Neural crest cell (in vitro differentiated cells): ENCODE measurements at places on chromosomes 3 and 15. TPM values are rescaled to one million over a fixed set of nuclear protein-coding genes. Genes with fewer than 3 reads are reported as not detected.

- DNase-seq = no peak
These were observed 67.2 kb downstream of the SCN5A start for GRCh38 chr3:38582316-38582715.

DNA sequence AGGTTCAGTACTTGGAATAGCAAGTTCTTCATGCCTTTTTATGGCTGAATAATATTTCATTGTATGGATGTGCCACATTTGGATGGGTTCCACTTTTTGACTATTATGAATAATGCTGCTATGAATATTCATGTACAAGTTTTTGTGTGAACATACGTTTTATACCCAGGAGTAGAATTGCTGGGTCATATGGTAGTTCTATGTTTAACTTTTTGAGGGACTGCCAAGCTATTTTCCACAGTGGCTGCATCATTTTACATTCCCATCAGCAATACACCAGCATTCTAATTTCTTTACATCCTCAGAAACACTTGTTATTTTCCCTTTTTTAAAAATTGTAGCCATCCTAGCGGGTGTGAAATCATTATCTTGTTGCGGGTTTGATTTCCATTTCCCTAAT is 76.0 kb upstream of the PRR20G start:
- no peak for DNase-seq

DNA sequence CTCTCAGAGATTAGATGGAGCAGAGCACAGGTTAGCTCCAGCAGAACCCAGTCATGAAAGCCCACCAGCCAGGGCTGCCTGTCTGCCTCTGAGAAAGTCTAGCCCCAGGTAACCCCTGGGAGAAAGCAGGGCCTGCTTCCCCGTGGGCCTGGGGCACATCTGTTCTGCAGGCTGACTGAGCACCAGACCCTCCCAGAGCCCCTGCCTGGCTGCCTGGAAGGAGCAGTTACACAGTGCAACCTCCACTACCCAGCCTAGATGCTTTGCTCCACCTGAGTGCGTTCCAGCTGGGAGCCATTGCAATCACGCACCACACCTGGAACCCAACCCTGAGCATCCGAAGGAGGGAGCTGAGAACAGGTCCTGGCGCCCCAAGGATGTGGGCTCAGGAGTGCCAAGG is 24.7 kb upstream of the OR5K4 start:
- no peak for DNase-seq

- DNase-seq = no peak
These were observed 53.3 kb upstream of the TLE3 start for GRCh38 chr15:70151003-70151402.

- no peak for DNase-seq
These were observed 16.5 kb upstream of the CYP11A1 start for GRCh38 chr15:74383695-74384565.

DNA sequence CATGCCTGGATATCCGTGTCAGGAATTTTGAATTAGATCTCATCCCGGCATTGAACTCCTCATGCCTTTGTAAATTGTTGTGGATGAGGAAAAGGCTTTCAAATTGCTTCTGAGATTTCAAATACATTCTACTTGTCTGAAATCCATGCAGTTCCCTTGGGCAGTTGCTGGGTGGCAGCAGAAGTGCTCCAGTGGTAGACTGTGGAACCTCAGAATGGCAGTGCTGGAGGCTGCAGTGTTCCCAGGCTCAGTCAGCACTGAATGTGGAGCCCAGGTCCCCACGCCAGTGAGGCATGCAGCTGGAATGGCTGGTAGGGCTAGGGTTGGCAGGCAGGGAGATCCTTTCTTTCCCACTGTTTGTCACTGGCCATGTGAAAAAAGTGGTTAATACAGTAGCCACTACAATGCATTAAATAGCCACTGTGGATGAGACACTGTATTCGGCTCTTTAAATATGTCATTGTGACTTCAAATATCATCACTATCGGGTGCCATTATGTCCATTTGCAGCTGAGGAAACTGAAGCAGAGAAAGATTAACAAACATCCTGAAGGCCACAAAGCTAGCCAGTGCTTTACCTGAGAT is 98.6 kb downstream of the TPRG1 start:
- DNase-seq = peak; percentile 4

GRCh38 chr3:178982137-178982536 is 89.5 kb downstream of the ZMAT3 start:
- no peak for DNase-seq

DNA sequence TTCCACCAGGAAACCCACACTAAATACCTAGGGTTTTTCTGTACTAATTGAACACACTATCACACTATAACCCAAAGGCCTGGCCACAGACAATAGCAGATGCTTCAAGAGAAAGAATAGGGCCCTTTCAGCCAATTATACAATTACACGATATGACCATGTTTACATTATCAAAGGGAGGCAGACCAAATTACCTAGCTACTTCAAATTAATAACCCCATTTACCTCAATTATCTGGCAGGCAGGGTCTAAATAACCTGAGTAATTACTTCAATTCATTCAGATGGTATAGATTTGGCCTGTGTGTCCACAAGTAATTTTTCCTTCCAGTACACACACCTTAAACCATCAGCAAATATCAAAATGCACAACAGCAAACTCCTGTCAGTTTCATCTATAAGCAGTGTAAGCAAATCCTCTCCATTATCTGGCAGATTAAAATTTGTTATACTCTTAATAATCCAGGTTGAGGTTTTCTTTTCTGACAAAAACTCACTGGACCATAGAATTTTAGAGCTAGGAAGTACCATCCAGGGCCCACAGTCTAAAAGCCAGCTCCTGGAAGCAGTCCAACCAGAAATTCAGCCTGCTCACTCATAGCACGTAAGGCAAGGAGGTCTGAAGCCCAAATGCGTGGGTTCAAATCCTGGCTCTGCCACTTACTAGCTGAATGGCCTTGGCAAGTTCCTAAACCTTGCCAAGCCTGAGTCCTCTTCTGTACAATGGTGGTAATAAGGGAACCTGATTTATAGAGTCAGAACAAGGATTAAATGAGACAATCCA is 51.8 kb downstream of the RFTN1 start:
- no peak for DNase-seq

DNA sequence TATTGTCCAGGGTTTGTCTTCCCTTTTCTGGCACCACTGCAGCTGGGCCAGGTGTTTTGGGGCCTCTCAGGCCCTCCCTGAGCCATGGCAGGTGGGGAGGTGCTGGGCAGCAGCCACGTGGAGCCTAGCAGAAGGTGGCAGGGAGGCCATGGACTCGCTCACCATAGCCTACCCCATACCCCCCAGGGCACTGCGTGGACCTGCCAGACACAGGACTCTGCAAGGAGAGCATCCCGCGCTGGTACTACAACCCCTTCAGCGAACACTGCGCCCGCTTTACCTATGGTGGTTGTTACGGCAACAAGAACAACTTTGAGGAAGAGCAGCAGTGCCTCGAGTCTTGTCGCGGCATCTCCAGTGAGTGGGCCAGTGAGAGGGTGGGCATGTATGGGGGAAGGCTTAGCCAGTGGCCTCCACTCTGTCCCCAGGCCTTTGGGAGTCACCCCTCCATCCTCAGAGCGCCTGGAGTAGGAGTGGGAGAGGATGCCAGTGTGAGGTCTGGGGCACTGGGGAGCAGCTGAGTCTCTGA is 11.9 kb downstream of the SPINT1 start:
- DNase-seq = no peak

GRCh38 chr3:111338059-111338698 is 203.8 kb upstream of the CD96 start:
- DNase-seq = peak; percentile 66

DNA sequence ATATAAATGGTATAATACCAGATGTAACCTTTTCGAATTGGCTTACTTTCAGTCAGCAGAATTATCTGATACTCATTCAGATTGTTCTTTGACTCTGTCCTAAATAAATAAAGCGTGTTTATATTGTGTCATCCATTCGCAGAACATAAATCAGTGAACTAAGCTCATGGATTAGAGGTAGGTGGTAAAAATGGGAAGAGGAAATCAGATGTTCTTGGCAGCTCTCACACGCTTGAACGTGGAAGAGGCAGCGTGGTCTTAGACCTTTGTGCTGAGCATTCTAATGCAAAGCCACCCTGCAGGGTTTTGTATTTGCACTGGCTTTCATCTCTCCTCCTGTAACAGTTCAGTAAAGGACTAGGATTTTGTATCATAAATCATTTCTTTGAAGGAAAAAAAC is 441.4 kb downstream of the GABRG3 start:
- no peak for DNase-seq

GRCh38 chr3:134216191-134216764 is 34.4 kb downstream of the RYK start:
- no peak for DNase-seq

DNA sequence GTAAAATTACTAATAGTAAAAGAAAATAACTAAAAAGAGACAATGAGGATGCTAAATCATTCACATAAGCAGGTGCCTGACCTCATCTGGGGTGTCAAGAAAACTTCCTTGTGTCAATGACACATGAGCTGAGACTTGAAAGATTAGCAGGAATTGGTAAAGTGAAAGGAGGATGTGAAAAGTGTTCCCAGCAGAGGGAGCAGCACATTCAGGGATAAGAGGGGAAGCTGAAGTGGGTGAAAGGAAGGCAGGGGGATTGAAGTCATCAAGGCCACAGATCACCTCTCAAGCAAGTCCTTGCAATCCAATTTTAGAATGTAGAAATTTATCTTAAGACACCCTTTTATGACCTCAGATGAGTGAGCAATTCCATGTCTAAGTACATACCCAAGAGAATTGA is 60.2 kb upstream of the ACP3 start:
- peak; percentile 24 for DNase-seq

DNA sequence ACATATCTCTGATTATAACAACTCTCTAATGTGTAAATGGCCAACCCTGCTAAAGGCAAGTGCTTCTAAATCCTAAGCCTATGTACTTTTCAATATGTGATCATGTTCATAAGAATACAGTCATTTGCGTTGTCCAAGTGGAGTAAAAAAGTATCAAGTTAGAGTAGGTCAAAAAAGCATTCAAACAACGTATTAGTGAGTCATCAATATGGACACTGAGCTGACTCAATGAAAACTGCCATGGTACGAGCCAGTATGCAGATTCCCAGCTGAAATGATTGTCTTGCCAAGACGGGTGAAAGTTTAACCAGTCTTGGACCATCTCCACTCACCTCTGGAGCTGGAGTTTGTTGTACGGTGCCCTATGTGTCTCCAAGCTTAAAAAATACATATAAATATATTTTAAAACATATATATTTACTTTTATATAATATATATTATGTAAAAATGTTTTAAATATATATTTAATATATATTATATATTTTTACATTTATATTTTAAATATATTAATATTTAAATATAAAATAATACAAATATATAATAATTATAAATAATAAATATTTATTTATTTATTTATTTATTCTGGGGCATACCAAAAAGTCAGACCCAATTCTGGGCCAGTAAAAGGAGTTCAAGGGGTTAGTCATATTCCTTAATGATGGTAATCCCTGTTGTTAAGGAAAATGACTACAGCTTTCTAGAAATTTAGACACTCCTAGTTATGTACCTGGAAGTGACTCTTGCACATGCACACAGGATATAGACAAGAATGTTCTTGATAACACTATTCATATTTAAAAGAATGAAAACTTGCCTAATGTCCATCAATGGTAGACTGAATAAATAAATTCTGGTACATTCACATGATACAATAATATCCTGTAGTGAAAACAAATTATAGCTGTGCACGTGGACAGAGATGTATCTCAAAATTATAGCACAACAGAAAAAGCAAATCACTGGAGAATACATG is 27.2 kb downstream of the PLSCR4 start:
- no peak for DNase-seq

GRCh38 chr15:36468746-36469145 is 110.7 kb upstream of the CDIN1 start:
- DNase-seq = no peak

DNA sequence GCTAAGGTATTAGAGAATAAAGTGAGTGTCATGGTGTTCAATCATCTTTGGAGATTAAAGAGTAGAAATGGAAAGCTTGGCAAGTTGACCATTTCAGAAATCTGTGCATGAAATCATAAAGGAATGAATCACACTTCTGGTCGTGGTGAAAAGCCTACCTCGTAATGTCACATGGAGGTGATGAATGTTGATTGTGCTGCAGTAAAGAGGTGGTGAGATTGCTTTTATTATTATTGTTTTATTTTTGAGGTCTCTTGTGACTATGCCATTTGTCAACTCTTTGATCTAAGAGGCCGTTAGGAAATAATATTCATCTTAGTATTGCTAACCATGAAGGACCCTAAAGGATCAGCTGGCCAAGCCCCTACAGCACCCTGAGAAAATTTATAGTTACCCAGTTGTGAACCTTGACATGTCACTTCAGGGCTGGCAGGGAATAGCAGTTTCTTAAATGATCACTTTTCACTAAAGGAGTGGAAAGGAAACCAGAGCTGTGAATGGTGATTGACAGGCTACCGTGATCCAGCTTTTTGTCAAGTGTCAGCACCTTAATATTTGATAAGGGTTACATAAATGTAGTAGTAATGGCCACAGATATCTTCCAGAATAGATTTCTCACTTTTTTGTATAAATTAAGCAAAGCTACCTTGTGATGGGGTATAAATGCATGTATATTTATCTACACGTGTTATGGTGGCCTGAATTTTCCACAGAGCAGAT is 203.9 kb downstream of the PTPRG start:
- DNase-seq = no peak

DNA sequence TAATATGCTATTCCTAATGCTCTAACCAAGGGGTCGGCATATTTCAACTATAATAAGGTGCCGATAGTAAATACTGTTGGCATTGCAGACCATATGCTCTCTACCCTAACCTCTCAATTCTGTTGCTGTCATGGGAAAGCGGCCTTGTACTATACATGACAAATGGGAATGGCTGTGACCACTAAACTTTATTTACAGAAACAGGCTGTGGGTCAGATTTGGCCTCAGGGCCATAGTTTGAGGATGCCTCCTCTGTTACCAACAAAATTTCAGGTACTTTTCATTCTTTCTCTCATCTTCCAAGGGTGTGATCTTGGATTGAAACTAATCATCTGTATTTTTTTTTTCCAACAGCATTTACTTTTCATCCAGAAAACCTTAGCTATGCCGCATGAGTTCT is 242.0 kb downstream of the MAGI1 start:
- no peak for DNase-seq

DNA sequence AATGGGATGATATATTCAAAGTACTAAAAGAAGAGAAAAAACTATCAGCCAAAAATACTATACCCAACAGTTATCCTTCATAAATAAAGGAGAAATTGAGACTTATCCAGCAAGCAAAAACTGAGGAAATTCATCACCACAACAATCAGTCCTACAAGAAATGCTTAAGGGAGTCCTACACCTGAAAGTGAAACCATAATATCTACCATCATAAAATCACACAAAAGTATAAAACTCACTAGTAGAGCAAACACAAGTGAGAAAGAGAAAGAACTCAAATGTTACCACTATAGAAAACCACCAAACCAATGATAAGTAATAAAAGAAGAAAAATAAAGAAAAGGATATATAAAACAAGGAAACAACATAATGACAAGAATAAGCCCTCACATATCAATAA is 103.6 kb upstream of the NEO1 start:
- no peak for DNase-seq

Gene MINAR1
- total RNA-seq = 1.9 and 2.0 TPM in 2 replicates

Gene HDC
- 2.6 and 3.5 TPM in 2 replicates for total RNA-seq

Gene CHRM5
- not detected in 2 replicates for total RNA-seq

Gene NCK1
- 24.9 and 33.0 TPM in 2 replicates for total RNA-seq

Gene TSC22D2
- 37.9 and 40.8 TPM in 2 replicates for total RNA-seq

Gene ATP13A5
- total RNA-seq = not detected in 2 replicates

Gene ADCY5
- total RNA-seq = 2.2 and 2.8 TPM in 2 replicates

Gene PLSCR4
- 1.0 and 1.1 TPM in 2 replicates for total RNA-seq

Gene SIDT1
- total RNA-seq = 0.23 and 0.41 TPM in 2 replicates

Gene VEPH1
- total RNA-seq = 8.0 and 8.8 TPM in 2 replicates

Gene ITGA11
- total RNA-seq = 0.18 and 0.51 TPM in 2 replicates
